MCF 10A (cell line): ENCODE measurements at places on chromosomes 4 and X.
A peak's percentile ranks its signal among the peaks of the same experiment; 100 is the strongest.

DNA sequence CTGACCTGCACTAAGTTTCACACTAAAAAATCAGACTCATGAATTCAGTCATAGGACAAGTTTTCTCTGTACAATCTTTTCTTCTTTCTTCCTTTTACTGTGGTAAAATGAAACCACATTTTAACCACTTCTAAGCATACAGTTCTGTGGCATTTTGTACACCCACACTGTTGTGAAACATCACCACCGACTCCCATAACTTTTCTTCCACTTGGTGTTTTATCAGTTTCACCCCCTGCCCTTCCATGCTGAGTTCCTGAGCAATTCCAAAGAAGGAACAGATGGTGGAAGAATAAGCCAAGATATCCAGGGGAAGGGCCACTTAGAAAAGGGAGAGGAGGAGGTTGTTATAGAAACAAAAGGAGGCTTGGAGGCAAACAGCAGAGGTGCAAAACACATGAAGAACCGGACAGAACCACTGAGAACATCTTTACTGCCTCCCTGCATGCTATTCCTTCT, 22.6 kb downstream of the SLC25A4 start:
- DNase-seq: peak; percentile 30

GRCh38 chr4:188624370-188624769, 485.1 kb downstream of the TRIML1 start:
- DNase-seq: no peak

- peak; percentile 54 for DNase-seq
Observed at GRCh38 chr4:72846280-72847111, 223.0 kb downstream of the COX18 start.

DNA sequence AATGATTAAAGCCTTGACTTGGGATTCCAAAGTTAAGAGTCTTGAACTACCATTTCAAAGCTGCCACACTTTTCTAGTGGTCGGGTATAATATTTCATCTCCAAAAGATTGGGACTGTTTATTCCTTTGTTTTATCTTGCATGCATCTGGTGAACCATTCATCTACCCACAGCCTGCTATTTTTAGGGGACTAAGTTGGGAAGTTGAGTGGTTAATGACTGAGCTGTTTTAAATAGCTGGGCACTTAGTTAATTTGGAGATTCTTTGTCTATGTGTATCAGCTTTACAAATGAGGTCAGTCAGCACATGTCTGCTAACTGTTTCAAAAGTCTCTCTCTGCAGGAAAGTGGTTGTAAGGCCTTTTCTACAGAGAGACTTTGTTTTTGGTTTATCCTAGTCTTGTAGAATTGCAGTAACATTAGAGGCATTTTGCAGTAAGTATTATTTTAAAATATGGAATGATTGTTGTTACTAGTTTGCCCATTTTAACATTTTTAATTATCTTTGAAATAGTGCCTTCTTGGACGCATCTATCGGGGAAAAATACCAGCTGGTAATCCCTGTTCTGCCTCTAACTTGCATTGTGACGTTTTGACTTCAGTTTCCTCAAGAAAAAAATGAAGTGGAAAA, 8.2 kb downstream of the BMP2K start:
- DNase-seq: no peak

DNA sequence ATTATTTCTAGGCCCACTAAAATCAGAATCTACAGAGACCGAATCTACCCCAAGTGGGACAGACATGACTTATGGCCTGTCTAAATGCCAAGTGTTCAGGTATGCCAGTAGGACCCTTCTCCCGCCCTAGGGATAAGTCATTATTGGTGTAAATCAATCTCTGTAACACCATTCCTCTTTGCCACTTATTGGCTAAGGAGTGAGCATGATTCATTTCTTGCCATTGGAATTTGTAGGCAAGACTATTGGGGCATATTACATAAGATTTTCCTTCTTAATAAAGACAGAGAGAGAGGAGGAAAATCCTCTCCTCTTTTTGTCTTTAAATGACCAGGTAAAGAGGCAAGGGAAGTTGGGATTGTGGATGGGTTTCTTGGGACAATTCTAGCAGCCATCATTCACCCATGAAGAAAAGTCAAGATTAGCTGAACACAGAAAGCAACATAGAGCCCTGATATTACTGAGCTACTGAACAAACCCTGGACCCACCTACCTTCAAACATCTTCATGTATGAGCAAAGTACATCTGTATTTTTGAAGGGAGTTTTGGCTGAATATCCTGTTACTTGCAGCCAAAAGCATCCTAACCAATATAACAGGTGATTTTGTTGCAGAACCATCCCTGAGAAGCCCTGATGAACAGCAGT, 2.6 kb downstream of the SLC9B2 start:
- DNase-seq: peak; percentile 34

DNA sequence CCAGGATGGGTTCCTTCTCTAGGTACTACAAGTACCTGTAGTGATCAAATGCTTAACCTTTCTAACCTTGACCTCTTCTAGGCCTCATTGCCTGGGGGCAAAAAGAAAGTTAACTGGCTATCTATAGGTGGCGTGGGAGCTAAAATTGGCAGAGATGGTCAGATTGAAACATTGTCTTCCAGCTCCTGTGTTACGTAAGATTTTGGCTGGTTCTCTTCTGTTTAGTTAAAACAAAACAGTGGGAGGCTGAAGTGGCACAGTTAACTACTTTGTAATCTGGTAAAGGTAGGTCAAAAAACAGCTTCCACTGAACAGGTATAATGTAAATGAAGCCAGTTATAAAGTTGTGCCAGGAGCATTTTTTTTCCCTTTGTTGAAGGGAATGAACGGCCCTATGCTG, 115.2 kb downstream of the MBNL3 start:
- DNase-seq: peak; percentile 44

- DNase-seq: no peak
Observed at GRCh38 chr4:83107631-83108030, 6.9 kb downstream of the PLAC8 start.

DNA sequence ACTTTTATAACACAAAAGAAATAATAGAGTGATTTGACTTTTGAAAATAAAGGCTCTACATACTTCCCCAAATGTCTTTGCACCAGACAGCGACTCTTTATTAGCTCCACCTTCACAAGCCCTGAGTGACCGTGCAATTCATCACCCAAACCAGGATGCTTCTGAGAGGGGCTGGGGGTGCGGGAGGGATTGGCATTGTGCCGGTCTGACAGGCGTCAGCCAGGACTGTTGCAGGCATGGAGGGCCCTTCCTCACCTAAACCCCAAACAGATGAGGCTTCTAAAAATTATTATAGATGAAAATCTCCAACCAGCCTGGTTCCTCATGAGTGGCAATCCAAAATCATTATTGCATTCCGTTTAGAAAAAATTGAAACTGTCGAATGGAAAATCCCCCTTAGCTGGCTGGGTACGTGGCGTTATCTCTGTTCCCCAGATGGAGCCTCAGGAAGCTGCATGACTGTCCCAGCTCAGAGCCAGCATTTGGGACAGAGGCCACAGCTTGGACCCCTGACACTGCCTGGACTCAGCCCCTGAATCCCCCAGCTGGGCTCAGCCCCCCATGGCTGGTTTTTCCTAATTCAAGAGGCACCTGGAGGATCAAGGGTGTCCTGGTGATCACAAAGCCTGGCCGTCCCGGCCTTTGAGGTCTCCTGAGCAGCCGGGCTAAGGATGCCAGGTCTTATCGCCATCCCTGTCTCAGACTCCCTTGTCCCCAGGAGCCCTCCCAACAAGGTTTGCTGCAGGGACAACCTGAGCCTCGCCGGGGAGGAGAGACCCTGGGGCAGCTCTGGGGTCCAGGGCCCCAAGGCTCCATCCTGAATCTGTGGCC, 60.4 kb downstream of the SORCS2 start:
- DNase-seq: no peak

DNA sequence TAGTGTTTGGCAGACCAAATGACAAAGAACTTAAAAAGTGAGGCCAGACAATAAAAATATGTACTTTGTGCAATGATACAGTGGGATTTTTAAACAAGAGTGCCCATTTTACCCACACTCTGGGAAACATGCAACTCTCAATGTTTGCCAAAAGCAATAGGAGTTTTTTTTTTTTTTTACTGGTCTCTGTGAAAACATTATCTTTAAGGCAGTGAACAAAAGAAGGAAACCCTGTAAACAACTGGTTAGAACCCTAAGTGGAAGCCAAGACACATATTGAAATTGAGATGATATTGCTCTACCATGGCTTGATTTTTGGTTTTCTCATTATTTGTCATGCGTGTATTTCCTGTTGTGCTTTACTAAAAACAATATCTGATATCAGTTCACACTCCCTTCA, 67.2 kb upstream of the PPP3CA start:
- no peak for DNase-seq

- no peak for DNase-seq
Observed at GRCh38 chrX:53269536-53270107, 11.8 kb downstream of the IQSEC2 start.

GRCh38 chr4:8195431-8195830, 3.7 kb upstream of the SH3TC1 start:
- no peak for DNase-seq

DNA sequence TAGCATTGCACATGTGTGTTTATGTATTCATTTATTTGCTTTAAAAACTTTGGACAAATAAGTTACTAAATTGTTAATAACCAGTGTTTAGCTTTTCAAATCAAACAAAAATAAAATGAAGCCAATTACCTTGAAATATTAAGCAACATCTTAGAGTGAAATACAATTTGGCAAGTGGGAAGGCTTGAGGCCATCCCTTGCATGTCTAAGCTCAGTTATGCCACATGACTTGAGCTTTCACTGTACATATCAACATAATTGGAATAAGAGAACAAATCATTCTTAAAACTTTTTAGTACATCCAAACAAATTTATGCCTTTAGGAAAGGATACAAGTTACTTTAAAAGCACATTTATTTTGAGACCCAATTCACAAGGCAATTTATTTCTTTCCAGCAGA, 640.6 kb downstream of the SPRY1 start:
- DNase-seq: no peak

- DNase-seq: no peak
Observed at GRCh38 chr4:122536001-122536400, 79.5 kb upstream of the IL2 start.

DNA sequence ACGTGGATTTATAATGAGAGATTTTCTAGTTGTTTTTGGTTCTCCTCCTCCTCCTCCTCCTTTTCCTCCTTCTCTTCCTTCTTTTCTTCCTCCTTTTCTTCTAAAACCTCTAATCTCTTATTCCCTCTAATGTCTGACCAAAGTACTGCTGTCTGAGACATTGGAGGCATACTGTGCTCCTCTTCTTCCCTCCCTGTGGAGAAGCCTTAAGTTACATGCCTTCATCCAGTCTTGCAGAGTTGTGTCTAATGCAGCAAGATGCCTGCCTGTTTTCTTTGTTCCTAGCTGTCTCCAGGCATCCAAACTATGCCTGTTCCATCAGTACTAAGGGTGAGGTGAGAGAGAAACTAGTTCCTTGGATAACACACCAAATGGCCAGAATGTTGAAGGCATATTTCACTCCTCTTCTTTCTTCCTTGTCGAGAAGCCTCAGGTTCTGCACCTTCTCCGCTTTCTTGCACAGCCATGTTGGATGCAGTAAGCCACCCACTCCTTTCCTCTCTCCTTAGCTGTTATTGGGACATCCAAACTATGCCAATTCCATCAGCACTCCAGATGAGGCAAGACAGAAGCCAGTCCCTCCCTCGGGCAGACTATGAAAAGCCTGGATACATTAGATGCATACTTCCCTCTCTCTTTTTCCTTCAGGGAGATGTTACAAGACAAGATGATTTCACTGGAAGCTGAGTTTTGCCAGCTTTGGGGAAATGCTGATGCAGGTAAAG, 285.7 kb upstream of the TRAM1L1 start:
- DNase-seq: no peak

DNA sequence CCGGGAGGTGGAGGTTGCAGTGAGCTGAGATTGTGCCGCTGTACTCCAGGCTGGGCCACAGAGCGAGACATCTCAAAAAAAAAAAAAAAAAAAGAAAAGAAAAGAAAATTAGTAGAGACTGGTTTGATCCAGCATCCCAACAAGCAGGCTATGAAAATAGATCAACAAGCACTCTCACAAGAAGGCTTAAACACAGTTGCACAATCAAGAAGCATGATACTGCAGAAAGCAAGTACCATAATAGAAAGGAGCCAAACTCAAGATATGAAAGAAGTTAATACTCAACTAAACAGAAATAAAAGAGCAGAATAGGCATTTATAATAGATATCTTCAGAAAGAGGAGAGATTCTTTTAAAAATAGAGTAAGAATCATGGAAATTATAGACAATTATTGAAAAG, 10.6 kb downstream of the TLR6 start:
- DNase-seq: no peak

DNA sequence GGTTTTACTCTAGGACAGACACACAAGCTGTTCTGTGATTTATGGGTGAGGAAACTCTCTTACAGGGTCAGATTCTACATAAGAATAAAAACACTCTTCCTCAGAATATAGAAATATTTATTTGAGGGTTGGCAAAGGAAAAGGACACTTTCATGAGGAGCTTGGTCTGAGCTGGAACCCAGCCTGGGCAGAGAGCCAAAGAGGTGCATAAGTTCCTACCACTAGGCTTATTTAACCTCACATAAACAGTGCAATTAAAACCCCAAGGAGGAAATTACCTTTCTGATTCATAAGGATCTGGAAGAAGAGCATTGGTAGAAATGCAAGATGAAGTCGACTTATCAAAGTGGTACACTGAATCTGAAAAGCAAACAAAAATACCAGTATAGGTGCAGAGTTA, 32.9 kb downstream of the SETD7 start:
- DNase-seq: peak; percentile 24

GRCh38 chr4:149980121-149980682, 98.0 kb upstream of the DCLK2 start:
- DNase-seq: no peak
